ENCODE measurements at places on chromosomes 16 and 17. TPM values are rescaled to one million over a fixed set of nuclear protein-coding genes. Genes with fewer than 3 reads are reported as not detected.

Gene CLDN6
- 1.1 TPM for total RNA-seq

DNA sequence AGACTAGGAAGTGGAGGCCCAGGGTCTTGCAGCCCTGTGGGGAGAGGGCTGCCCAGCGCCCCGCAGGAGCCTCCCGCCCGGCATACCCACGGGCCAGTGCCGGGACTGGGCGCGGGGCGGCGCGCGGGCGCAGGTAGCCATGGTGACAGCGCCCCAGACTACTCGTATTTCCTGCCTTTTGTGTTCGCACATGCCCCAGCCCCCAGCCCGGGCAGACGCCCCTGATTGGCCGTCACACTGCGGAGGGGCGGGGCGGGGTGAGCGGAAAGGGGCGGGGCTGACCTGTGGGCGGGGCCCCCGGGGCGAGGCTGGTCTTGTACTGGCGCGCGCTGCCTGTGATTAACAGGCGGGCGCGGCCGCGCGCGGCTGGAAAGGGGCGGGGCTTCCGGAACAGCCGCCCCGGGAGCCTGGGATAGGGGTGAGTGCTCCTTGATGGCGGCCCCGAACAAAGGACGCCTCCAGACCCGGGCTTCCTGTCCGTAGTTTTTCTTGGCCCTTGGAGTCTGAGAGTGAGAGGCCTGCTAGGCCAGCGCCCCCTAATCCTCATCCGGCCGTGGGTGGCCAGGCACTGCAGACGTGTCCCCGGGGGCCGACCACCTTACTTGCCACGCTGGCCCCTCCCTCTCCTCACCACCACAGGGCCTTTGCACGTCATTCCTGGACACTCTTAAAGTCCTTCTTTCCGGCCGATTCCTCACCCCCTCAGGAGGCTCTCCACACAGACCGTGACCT is 71.0 kb downstream of the RAI1 start:
- peaks cover 54% of the 10 kb centered on the region for H3K4me1 ChIP-seq
- no peaks in the 10 kb centered on the region for H3K36me3 ChIP-seq
- DNase-seq: peak; percentile 93
- H3K27me3 ChIP-seq: no peaks in the 10 kb centered on the region

Gene TVP23A
- total RNA-seq: 0.13 TPM

- H3K27ac ChIP-seq: no peak overlapping the region
- no peak for DNase-seq
- peaks cover 2% of the 10 kb centered on the region for H3K36me3 ChIP-seq
- no peaks in the 10 kb centered on the region for H3K4me1 ChIP-seq
- H3K27me3 ChIP-seq: no peaks in the 10 kb centered on the region
These were observed 290.6 kb downstream of the WWOX start for GRCh38 chr16:78390092-78390491.

Gene CNTNAP4
- total RNA-seq: not detected

Gene CYGB
- 0.23 TPM for total RNA-seq

- peaks cover 8% of the 10 kb centered on the region for H3K36me3 ChIP-seq
- no peaks in the 10 kb centered on the region for H3K27me3 ChIP-seq
- no peak for DNase-seq
- no peak overlapping the region for H3K4me3 ChIP-seq
- no peak overlapping the region for H3K27ac ChIP-seq
- H3K4me1 ChIP-seq: no peaks in the 10 kb centered on the region
These were observed 17.7 kb upstream of the PHAF1 start for GRCh38 chr16:67091906-67092566.

GRCh38 chr16:75379911-75380847 is 53.1 kb downstream of the CFDP1 start:
- no peak overlapping the region for H3K4me3 ChIP-seq
- no peaks in the 10 kb centered on the region for H3K27me3 ChIP-seq
- peak; percentile 40 for DNase-seq
- H3K27ac ChIP-seq: peak overlapping the region; percentile 38
- H3K4me1 ChIP-seq: peaks cover 29% of the 10 kb centered on the region

DNA sequence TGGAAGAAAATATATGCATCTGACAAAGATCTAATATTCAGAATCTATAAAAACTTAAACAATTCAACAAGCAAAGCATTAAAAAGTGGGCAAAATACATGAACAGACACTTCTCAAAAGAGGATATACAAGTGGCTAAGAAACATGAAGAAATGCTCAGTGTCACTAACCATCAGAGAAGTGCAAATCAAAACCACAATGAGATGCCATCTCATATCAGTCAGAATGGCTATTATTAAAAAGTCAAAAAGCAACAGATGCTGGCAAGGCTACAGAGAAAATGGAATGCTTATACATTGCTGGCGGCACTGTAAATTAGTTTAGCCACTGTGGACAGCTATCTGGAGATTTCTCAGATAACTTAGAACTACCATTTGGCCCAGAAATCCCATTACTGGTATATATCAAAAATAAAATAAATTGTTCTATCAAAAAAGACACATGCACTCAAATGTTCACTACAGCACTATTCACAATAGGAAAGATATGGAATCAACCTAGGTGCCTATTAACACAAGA is 179.5 kb downstream of the PCTP start:
- no peaks in the 10 kb centered on the region for H3K27me3 ChIP-seq
- no peaks in the 10 kb centered on the region for H3K4me1 ChIP-seq
- H3K4me3 ChIP-seq: no peak overlapping the region
- DNase-seq: no peak
- H3K27ac ChIP-seq: no peak overlapping the region

DNA sequence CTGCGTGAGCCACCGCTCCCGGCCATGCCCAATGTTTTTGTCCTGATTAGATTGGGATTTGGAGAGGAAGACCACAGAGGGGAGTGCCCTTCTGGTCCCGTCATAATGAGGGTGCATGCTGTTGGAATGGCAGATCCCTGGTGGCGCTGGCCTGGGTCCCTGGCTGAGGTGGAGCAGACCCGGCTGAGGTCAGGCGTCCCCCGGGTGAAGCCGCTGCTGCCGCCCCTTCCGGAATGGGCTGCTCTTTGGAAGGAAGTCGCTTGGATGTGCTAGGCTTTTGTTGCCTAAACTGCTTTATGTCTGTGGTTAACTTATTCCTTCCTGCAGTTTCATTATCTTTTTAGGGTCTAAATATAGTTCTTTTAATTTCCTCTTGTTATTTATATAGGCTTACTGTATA is 120.3 kb upstream of the CHMP6 start:
- peaks cover 21% of the 10 kb centered on the region for H3K4me1 ChIP-seq
- H3K36me3 ChIP-seq: peaks cover 3% of the 10 kb centered on the region
- peak overlapping the region; percentile 24 for H3K27ac ChIP-seq
- H3K4me3 ChIP-seq: no peak overlapping the region
- no peaks in the 10 kb centered on the region for H3K27me3 ChIP-seq

GRCh38 chr17:50036455-50037261 is 19.3 kb upstream of the ITGA3 start:
- DNase-seq: no peak
- H3K27me3 ChIP-seq: peaks cover 2% of the 10 kb centered on the region
- no peaks in the 10 kb centered on the region for H3K36me3 ChIP-seq
- H3K4me3 ChIP-seq: no peak overlapping the region
- no peaks in the 10 kb centered on the region for H3K4me1 ChIP-seq

Gene ABI3
- 18.3 TPM for total RNA-seq

Gene ATMIN
- 32.3 TPM for total RNA-seq

Gene GFOD2
- total RNA-seq: 18.5 TPM

Gene WNK4
- total RNA-seq: 1.3 TPM

DNA sequence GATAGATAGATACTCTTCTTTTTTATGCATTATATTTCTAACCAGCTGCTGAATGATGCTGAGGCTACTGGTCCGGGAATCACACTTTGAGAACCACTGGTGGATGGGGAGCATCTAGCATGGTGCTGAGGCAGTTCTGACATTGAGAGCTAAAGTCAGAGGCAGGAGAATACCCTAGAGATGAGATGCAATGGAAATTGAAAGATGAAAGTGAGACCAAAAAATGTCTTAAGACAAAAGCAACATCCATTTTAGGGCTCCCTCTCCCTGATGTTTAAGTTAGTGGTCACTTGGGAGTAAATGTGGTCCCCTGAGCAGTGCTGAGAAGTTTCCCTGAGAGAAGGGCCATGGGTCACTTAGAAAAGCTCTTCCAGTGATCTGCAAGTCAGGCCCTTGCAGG is 6.8 kb downstream of the PCTP start:
- no peak overlapping the region for H3K4me3 ChIP-seq
- H3K27ac ChIP-seq: no peak overlapping the region
- no peaks in the 10 kb centered on the region for H3K4me1 ChIP-seq
- H3K36me3 ChIP-seq: no peaks in the 10 kb centered on the region
- no peak for DNase-seq

DNA sequence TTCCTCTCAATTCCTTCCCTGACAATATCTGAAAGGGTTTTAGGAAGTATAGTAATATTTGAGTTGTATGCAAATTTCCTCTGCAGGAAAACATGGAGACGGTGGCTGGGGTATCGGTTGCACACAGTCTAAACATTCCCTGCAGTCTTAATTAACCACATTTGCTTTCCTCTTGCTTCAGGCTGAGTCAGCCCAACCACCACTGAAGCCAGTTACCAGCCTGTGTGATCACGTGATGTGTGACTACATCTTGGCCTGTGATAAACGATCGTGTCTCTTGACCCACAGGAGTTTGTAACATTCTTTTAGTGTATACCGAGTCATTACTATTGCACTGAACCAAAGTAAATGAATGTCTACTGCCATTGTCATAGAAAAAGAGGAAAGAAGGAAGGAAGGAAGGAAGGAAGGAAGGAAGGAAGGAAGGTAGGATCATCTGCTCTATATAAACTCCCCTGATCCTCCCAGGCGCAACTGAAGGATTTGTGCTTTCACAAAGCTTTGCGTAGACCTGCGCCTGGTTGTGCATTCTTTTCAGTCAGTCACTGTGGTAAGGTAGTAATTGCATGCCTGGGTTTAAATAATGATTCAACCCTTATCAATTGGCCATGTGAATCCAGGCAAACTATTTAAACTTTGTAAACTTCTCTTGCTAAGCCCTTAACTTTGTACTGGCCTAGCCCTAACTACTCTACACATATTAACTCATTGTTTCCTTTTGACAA is 280.6 kb upstream of the SALL1 start:
- H3K4me1 ChIP-seq: no peaks in the 10 kb centered on the region
- no peaks in the 10 kb centered on the region for H3K36me3 ChIP-seq
- H3K27ac ChIP-seq: no peak overlapping the region
- H3K27me3 ChIP-seq: no peaks in the 10 kb centered on the region
- no peak overlapping the region for H3K4me3 ChIP-seq

GRCh38 chr16:528111-529011 is 849 bp downstream of the CAPN15 start:
- H3K4me1 ChIP-seq: peaks cover 12% of the 10 kb centered on the region
- H3K36me3 ChIP-seq: no peaks in the 10 kb centered on the region
- H3K27me3 ChIP-seq: no peaks in the 10 kb centered on the region
- peak overlapping the region; percentile 80 for H3K4me3 ChIP-seq
- H3K27ac ChIP-seq: peak overlapping the region; percentile 55
- DNase-seq: no peak

- no peak overlapping the region for H3K4me3 ChIP-seq
- H3K27ac ChIP-seq: no peak overlapping the region
- no peaks in the 10 kb centered on the region for H3K4me1 ChIP-seq
These were observed 44.8 kb upstream of the NLRP1 start for GRCh38 chr17:5629128-5629527.

DNA sequence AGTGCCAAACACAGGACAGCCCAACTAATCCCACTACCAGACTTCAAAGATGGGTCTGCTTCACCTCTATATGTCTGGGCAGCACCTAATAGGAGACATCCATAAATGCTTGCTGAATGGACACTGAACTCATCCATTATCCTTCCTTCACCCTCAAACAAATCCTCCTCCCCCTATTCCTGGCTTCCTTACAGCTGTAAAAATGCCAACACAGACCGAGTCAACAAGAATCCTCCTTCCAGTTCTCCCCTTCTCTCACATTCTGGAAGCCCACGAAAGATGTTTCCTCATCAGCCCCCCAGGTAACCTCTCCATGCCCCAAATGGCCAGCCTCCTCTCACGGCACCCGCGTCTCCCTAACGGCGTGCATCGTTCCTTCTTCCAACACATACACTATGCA is 12.3 kb downstream of the PELP1 start:
- H3K36me3 ChIP-seq: peaks cover 39% of the 10 kb centered on the region
- no peaks in the 10 kb centered on the region for H3K27me3 ChIP-seq
- no peak overlapping the region for H3K27ac ChIP-seq
- no peak overlapping the region for H3K4me3 ChIP-seq

Gene CCDC200
- total RNA-seq: not detected

- no peak for DNase-seq
- no peak overlapping the region for H3K4me3 ChIP-seq
- H3K27me3 ChIP-seq: no peaks in the 10 kb centered on the region
- no peaks in the 10 kb centered on the region for H3K36me3 ChIP-seq
- H3K4me1 ChIP-seq: no peaks in the 10 kb centered on the region
- H3K27ac ChIP-seq: no peak overlapping the region
These were observed 13.5 kb upstream of the DBNDD1 start for GRCh38 chr16:90032674-90033331.

DNA sequence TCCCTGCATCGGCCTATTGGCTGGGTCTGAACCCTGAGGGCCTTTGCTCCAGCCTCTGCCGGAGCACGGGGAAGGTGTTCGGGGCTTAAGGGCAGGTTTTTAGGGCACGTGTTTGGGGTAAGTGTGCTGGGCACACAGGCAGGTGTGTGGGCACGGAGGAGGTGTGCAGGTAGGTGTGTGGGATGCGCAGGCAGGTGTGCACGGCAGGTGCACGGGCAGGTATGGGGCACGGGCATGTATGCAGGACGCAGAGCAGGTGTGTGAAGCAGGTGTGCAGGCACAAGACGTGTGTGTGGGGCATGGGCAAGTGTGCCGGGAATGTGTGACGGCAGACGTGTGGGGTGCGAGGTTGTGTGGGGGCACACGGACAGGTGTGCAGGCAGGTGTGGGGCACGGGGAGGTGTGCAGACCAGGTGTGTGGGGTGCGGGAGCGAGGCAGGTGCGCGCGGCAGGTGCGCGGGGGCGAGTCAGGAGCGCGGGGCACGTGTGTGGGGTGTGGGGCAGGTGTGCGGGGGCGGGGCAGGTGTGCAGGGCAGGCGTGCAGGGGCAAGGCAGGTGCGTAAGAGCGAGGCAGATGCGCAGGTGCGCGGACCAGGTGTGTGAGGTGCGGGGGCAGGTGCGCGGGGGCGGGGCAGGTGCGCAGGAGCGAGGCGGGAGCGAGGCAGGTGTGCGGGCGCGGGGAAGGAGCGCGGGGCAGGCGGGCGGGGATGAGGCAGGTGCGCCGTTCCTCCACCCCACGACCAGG is 28.6 kb upstream of the METRNL start:
- peak overlapping the region; percentile 51 for H3K4me3 ChIP-seq
- no peak for DNase-seq
- peaks cover 48% of the 10 kb centered on the region for H3K4me1 ChIP-seq
- H3K36me3 ChIP-seq: no peaks in the 10 kb centered on the region
- H3K27ac ChIP-seq: peak overlapping the region; percentile 18
- H3K27me3 ChIP-seq: no peaks in the 10 kb centered on the region

Gene OXLD1
- total RNA-seq: 34.1 TPM
